ENCODE measurements at places on chromosomes 5 and 9. TPM values are rescaled to one million over a fixed set of nuclear protein-coding genes. Genes with fewer than 3 reads are reported as not detected.

Gene LCP2
- total RNA-seq: 369 TPM

Gene KIF24
- 0.29 TPM for total RNA-seq

DNA sequence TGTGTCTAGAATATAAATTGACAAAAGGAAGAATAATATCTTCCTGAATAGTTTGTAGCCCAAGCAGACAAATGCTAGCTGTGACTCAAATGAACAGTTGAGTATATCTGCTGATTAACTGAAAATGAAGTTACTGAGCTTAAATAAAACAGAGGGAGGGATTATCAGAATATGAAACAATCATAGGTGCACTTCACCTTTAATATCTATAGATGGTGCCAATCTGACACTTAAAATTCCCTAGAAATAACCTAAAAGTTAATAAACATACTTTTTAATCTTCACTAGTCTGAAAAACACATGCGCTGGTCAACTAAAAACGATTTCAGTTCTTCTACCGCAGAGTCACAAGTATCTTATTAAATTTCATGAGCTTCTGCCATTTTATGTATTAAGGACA, 280.8 kb upstream of the RASA1 start:
- DNase-seq: no peak

DNA sequence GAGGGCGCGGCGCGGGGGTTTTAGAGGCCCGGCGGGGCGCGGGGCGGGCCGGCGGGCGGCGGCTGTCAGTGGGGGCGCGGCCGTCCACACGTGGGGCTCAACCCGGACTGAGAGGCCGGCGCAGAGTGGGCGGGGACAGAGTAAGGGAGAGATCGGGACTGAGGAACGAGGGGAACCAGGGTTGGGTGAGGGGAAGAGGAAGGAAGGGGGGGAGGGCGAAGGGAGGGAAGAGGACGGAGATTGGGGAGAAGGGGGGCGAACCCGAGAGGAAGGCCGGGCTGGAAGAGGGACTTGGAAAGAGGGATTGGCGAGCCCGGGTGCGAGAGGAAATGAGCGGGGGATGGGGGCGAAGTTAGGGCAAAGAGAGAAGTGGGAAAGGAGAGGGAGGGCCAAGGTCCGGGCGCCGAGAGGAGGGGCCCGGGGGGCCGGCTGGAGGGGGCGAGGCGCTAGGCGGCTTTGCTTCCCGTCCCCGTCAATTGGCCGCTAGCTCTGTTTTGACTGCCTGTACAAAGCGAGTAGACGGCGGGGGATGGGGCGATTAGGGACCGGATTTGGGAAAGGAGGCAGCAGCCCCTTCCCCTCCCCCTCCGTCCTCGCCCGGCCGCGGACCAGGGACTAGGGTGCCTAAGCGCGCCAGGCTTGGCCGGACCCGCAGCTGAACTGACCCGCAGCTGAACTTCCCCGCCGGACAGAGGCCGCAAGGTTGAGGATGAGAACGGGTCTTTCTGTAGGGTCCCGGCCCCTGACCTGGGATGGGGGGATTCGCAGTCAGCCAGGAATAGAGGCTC, 399 bp upstream of the FBN2 start:
- DNase-seq: no peak
